ENCODE measurements at places on chromosomes 4 and X. TPM values are rescaled to one million over a fixed set of nuclear protein-coding genes. Genes with fewer than 3 reads are reported as not detected.
A peak's percentile ranks its signal among the peaks of the same experiment; 100 is the strongest.

SCML1 gene
- total RNA-seq = 2.7 TPM

- no peak for DNase-seq
Measured at GRCh38 chrX:15158736-15159406, 111.0 kb downstream of the ASB9 start.

DNA sequence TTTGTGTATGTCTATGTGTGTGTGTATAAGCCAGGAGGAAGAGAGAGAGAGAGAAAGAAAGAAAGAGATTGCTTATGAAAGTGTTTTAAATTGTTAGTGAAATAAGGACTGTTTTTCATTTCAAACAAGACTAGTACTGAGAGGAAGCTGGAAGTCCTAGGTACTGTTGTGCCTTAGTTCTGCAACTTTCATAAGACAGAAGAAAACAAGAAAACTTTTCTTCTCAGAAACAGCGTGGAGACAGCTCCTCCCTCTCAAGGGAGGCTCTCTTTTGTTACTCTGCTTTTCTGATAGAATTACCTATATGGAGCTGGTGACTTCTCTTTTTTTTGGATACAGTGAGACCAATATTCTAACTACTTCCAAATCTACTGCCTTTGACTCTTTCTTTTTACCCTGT is 62.5 kb downstream of the BANK1 start:
- no peak for DNase-seq

DNA sequence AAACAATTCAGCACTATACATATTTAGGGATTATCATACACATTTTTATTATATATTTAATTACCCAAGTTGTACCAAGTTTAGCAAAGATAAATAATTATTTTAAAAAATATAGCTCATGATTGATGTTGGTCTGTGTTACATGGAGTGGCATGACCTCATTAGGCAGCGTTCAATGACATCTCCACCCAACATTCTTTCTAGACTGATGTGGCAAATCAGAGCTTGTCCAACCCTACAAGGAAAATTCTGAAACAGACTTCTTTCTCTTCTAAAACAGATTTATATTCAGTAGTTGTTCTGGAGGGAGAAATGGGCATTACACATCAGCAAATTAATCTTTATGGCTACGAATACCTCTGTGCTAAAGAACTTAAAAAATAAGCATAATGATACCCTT is 189.7 kb downstream of the PDGFC start:
- DNase-seq = peak; percentile 29

GRCh38 chr4:84948056-84948455 is 18.4 kb downstream of the WDFY3 start:
- no peak for DNase-seq

Data from HCT116 (cell line).